ENCODE measurements at places on chromosomes 2 and 18.

DNA sequence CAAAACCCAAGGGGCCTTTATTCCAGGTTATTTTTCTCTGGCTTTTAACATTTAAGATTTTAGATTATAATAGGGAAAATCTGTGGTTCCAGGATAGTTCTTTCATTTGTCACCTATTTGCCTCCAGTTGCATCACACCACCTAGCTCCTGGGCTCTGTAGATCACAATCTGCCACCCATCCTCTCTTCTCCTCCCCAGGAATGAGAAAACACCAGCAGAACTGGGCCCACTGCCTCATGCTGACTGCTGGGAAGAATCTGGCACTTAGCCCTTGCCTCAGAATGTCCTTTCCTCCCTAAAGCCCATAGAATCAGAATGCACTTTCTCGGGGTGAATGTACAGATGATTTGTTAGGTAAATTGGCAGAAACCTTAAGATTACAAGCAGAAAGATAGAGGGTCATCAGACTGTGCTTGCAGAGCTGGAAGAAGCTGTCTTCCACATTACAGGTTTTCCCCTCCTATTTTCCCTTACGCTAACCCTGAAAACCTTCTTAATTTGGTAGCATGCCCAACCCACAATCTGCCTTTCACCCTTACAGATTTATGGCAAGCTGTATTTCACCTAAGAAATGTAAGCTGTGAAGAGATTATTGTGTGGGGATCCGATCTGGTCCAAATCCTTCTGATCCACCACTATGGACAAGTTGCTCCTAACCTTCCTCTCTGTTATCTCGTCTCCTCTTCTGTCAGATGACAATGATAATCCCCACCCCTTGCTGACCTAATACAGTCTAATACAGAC is 72.6 kb downstream of the LRRC30 start:
- DNase-seq: no peak

DNA sequence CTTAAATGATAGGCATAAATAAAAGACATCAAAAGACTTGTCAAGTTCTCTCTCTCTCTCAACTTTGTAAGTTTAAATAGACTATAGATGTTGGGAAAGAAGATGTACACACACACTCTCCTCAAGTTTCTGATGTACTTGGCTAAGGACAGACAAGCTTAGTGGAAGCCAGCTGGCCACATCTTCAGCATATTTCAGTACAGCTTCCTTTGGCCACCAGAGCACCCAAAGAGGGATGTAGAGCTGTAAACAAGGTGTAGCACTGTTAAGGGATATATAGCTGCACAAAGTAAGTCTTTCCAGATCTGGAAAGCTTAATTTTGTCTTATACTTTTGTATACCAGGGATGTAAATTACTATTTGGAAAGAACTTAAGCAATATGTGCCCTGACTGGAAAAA is 64.3 kb upstream of the MSTN start:
- DNase-seq: no peak

DNA sequence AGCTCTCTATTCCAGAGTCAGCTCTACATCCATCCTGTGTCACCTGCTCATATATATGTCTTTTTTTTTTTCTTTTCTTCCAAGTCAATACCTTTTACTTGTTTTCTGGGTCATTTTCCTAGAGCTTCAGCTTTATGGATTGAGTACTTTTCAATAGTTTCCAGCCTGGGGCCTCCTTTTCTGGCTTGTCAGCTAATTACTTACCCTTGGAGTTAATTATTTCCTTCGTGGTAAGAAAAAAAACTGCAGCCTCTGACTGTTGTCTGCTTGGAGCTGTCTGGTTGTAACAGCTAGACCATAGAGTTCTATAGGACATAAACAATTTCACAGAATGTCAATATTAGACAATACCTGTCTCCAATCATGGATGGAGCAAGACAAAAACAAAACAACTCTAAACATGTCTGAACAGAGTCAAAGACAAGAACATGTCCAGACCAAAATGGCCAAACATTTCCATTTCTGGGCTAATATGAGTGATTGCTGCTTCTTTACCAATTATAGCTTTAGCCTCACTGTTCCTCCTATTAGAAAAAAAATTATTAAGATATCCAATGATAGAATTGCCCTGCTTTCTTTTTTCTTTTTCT is 643.1 kb downstream of the SLC4A3 start:
- DNase-seq: no peak

DNA sequence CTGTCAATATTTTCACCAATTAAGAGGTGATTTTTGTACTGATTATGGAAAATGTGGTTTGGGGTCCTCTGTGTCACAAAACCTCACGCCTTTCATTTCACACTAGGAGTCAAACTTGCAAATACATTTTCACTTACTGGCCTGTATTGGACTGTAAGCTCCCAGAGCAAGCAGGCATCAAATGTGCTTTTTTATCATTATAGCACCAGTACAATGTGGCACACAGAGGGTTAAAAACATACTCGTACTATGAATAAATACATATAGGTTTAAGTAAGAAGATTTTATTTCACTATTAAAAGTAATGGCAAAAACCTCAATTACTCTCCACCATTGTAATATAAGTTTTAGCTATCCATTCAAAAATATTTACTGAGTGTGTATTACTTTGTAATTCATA is 56.7 kb downstream of the ABCB11 start:
- DNase-seq: no peak

DNA sequence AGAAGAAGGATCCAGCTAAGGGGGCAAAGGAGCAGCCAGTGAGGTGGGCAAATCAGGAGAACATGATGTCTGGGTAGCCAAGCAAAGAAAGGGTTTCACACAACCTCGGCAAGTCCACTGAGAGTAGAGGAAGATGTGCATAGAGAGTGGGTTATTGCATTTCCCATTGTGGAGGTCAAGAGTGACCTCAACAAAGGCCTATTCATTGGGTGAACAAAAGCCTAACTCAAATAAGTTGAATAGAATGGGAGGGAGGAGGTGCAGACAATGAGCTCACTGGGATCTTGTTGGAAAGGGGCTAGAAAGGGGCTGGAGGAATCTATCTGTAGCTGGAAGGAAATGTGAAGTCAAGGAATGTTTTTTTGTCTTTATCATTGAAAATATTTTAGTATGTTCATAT is 14.0 kb upstream of the PDCL3 start:
- no peak for DNase-seq

DNA sequence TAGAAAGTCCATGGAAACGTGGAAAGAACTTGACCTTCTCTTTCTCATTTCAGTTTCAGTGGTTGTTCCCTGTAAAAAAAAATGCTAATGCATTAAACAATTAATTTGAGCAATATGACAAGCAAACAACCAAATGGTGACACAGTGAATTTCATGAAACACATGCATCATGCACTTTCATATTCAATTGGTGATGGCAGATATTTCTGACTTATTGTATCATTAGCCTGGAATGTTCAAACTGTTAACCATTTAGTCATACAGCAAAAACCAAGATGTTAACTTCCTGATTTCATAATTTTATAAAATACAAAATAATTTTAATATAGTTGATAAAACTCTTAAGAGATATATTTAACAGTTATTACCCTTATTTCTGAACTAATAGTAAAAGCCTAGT is 85.5 kb downstream of the SCN1A start:
- DNase-seq: no peak

GRCh38 chr2:8587920-8588830 is 93.7 kb upstream of the ID2 start:
- no peak for DNase-seq

DNA sequence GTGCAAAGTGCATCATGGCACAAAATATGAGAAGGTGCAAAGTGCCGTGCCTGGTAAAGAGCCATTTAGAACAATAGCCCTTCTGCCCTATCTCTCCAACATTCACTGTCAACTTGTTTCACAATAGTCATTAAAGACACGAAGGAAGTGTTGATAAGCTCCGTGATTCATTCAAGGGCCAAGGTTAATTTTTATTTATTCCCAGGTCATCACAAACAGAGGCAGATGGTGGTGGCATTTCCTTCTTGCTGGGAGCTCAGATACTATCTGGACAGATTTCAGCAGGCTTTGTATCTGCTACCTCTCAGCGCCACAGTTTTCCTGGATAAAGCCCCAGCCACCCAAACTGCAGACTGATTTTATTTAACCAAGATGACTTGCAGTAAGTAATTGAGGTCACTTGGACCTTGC is 309.3 kb downstream of the ZNF521 start:
- DNase-seq: no peak

DNA sequence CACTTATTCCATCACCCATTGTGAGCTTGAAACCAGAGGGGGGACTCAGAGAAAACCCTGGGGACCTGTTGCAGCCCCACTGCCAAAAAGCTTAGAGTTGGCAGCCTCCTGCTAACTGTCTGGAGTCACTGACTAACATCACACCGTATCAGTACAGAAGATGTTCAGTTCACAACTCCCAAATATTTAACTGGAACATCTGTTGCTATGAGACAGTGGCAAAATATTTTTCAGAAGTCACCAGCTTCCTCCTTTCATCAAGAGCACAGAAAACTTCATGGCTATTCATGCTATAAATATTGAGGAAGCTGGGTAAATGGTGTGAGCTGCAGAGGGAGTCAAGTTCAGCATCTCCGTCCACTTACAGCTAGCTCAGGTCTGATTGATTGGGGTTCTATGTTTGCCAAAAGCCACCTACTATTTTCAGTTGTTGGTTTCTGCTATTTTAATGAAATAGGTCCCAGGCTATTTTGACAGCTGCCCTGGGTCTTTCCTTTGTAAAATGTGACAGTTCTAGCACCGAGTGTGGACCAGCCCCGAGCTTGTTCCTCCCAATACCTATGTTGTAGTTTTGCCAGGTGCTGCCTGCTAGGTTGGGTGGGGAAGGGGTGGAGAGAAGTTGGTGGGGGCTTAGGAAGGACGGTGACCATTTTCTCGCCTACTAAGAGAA is 9.8 kb downstream of the TUBB6 start:
- DNase-seq: no peak

DNA sequence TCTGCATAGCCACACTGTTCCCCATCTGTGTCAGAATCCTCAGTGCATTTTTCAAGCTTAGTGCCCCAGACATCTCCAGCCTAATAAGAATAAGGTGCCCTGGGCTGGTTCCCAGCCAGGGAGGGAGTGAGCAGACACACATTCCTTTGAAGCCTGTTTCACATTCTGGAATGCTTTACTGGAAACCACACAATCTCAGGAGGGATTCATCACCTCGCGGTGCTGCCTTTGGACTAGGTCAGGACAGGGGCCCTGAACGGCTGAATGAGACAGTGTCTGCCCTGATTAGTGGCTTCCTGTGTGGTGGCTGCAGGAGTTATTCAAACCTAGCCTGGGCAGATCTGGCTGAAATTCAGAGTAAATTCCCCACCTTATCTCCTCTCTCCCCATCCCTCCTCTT is 108.0 kb upstream of the LDAH start:
- DNase-seq: no peak

DNA sequence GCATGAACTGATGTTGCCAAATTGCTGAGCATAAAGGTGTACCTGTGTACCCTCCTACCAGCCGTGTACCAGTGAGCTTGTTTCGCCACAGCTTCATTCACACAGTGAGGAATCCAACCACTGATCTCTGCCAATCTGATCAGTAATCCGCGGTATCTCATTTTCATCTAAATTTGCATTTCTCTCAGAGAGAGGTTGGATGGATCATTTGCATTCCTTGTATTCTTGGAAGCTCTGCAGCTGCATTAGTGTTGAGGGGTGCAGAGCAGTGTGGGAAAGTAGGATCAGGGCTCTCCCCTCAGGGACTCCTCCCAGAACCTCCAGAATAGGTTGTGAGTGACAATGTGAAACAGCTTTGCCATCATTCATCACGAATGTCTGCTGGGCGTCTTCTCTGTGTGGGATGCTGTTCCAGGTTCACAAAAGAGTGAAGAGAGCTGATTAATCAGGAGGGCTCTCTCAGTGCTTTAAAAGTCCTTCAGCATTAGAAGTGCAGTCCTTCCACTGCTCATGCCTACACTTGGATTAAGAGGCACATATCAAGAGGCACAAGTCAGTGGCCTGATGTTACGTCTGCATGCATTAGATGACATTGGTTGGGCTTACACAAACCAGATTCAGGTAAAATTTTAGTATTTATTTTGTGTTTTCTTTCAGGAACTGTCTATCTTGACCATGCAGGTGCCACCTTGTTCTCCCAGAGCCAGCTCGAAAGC is 7.5 kb downstream of the MOCOS start:
- no peak for DNase-seq

DNA sequence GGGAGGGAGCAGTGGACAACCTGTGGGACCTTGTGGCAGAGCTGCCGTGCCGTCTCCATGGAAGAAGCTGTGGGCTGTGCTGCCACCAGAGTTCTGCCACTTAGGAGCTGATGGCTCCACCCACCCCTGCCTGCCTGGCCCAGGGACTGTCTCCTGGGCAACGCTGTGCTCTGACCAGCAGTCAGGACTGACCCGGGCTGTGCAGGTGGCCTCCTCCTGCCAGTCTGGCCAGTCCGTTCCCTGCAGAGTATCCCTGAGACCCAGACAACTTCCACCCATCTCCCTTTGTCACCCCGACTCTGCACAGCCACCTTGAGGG is 12.8 kb downstream of the ASIC4 start:
- no peak for DNase-seq

- peak; percentile 57 for DNase-seq
Measured at GRCh38 chr2:159614534-159615366, 1.6 kb downstream of the BAZ2B start.

DNA sequence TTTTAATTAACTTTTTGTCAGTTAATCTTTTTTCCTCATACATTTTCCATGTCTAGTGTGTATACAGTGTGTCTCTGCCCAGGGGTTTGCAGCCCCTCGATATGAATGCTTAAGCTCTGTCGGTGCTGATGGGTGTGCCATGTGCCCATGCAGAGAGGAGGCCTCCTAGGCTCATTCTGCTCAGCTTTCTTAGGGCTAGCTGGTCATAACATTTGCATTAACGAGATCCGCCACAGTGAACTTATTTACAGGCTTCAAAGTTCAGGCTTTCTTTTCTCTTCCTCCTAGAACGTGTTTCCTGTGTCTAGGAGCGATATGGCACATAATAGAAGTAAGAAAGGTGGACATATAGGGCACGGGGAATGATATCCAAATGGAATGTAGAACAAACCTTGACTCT is 783.3 kb downstream of the PLCL1 start:
- DNase-seq: no peak

DNA sequence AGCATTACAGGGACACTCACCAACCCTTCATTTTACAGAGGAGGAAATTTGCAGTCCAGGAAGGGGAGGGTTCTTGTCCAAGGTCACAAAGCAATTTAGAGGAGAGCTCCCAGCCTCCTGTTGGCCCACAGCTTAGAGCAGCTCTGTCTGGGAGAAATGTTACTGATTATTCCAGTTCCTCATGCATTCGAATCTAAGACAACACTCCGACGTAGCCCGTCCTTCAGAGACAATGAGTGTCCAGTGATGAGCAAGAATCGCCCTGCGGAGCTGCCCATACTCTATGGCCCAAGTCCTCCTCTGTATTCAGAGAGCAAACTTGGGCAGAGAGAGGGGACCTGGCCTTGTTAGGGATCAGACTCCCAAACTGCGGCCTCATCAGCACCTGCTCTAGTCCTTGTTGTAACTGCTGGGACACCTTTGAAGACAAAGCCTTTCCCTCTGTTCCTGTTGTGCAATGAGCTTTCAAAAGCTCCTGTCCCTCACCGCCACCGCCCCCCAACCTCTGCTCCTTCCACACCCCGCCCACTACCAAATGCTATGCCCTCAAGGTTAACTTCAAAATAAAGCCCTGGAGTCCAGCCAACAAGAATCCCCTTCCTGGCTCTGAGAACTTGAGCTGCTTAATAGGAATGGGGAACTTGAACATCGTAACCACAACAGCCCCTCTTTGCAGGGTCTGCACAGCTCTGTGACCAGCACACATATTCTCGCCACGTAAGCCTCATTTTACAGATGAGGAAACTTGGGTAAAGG is 234.8 kb upstream of the SMAD2 start:
- no peak for DNase-seq
